Esophagus mucosa (tissue), 1 donor: ENCODE measurements at places on chromosomes 7 and 10. TPM values are rescaled to one million over a fixed set of nuclear protein-coding genes. Genes with fewer than 3 reads are reported as not detected.

DNA sequence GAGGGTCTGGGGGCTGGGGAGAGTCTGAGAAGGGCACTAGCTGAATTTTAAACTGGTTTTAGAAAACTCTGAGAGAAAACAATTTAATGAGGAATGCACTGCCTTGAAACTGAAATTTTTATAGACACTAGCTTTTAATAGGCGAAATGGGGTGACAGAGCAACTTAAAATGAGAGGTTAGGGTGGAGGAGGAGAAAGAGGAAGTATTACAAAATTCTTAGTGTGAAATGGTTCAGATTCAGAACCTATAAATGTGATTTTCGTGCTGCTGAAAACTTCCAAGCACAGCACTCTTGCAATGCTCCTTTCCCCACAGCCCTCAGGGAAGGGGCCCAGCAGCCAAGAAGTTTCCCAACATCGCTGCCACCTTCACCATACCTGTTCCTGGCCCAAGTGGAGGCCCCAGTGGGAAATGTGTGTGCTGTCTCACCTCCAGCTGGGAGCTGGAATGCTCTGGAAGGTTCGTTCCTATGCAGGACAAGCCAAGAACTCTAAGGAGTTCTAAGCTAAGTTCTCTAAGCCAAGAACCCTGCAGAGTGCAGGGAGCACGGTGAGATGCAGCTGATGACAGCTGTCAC, 60.0 kb downstream of the ATXN7L1 start:
- no peak for ATAC-seq

The GPR85 gene
- 0.32 TPM for total RNA-seq

- no peak for ATAC-seq
Measured at GRCh38 chr10:56622335-56622973, 261.4 kb upstream of the ZWINT start.

DNA sequence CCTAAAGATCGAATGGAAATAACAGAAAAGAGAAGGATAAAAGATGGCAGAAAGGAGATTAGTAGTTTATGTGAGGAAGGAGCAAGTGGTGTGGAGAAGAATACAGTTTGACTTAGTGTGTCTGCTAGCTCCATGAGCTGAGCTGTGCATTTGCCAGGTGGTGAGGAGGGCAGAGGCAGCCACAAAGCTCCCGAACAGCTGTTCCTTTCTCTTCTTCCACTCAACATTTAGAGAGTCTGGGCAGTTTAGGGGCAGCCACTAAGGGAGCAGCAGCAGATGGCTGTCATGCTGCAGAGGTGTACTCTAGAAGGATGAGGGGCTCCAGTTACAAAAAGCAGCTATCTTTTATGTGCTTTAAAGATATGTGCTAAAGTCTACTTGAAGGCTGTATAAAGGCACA, 674.4 kb downstream of the GRM8 start:
- ATAC-seq: no peak

The R3HCC1L gene
- total RNA-seq: 7.7 TPM

The PLAU gene
- 19.4 TPM for total RNA-seq

The HOGA1 gene
- 1.7 TPM for total RNA-seq

- ATAC-seq: no peak
Measured at GRCh38 chr7:127208351-127208750, 44.4 kb downstream of the GRM8 start.

DNA sequence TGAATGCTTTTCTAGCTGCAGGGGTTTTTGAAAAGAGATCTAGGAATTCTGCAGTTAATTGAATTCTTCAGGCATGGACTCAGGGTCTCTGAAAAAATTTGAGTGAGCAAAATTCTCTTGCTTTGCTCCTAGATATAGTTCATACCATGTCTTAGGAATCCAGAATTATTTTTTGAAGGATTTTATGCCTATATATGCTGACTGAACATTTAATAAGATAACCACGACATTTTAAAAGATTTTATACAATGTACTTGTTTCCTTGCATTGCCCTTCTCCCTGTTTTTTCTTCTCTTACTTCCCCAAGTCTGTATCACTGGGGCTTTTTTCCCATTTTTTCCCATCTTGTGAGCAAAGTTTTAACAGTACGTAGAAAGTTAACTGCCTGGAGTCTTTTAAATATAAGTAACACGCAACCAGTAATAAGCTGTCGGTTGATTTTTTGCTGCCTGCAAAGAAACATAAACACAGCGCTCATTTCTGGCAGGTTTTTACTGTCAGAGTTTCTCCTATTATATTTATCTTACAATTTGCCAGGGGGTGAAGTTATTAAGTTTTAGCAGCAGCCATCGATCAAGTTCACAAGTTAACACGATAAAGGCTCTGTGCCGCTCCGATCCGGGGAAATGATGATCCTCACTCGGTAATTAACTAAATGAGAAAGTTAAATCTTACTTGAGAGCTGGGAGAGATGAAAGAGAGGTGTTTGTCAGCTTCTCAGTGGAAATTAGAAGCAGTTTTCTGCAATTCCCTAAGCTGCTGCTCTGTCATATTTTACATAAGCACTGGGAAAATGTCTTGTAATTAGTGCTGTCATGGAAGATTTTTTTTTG, 81.0 kb downstream of the POLL start:
- ATAC-seq: no peak

GRCh38 chr10:112759496-112759895, 190.6 kb upstream of the TCF7L2 start:
- no peak for ATAC-seq

The SPDYE11 gene
- not detected for total RNA-seq

GRCh38 chr10:122565766-122566206, 5.2 kb downstream of the DMBT1 start:
- peak; percentile 57 for ATAC-seq
